Upper lobe of left lung (tissue), 6 donors: ENCODE measurements at places on chromosomes 16 and 17. TPM values are rescaled to one million over a fixed set of nuclear protein-coding genes. Genes with fewer than 3 reads are reported as not detected.

Gene RCVRN
- not detected for total RNA-seq

Gene TPSD1
- total RNA-seq = 8.6 TPM

Gene TEKT1
- 25.6 TPM for total RNA-seq

Gene SEZ6
- total RNA-seq = not detected

Gene KCNH6
- not detected for total RNA-seq

Gene G6PC1
- total RNA-seq = not detected

Gene CLDN6
- total RNA-seq = not detected

Gene CPHXL2
- total RNA-seq = not detected

Gene ADGRG3
- total RNA-seq = 7.4 TPM
